ENCODE measurements at places on chromosomes 1 and 21.

DNA sequence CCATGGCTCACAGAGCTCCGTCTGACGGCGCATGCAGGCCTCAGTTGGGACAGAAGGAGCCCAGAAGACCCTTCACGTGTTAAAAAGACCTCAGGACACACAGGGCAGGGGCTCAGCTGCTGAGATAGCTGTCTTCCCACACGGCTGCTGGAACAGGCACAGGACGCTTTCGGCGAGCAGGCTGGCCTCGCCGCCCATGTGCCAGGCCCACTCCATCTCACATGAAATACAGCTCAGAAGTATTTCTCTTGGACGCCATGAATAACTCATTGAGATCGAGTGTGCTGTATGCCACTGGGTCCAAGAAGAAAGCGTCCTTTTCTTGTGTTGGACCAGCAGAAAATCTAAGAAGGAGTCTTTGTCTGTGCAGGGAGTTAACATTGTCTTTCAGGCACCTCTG lies 69.6 kb downstream of the SIM2 start:
- DNase-seq: no peak

DNA sequence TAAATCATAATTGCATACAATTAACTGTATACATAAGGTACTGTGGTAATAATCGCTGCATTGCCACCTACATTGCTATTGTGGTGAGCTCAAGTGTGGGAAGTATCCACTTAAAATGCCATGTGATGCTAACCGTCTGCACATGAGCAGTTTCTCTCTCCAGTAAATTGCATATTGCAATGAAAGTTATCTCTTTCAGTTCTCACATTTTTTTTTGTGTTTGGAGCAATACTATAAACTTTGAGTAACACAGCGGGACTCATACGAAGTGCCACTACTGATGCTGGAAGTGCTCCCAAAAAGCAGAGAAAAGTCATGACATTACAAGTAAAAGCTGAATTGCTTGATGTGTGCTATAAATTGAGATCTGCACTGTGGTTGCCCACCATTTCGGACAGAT lies 38.5 kb downstream of the DISC1 start:
- no peak for DNase-seq

- no peak for DNase-seq
Measured at GRCh38 chr1:153543736-153544135, 1.9 kb downstream of the S100A4 start.

DNA sequence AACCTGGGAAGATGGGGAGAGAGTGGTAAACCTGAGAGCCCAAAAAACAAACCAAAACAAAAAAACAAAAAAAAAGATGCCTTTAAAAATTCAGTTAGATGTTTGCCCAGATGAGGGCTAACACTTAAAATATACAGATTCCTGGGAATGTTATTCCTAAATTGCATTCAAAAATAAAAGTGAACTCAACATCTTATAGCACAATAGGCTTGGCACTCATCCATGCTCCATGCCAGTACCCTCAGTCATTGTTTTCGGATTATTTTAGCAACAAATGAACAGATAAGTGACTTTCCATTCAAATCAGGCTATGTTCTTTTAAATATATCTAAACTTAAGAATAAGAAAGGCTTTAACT lies 3.7 kb downstream of the ATP1A1 start:
- no peak for DNase-seq

DNA sequence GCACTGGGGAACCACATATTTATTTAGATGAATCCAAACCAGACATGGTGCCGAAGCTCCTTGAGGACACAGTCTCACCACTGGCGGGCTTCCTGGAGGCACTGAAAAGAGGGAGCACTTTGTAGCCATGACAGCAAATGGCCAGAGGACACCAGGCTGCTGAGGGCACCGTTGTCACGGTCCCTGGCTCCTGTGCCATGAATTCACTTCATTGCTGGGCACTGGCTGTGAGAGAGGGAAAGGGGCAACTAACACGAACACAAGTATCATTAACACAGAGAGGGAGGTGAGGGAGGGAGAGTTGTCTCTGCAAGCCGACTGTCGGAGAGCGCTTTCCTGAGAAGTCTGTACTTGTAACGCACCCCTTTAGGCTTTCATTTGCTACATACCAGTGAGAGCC lies 9.4 kb upstream of the PSRC1 start:
- no peak for DNase-seq

- no peak for DNase-seq
Measured at GRCh38 chr1:240854367-240854766, 242.4 kb upstream of the GREM2 start.

GRCh38 chr1:150508982-150509381 lies 1.1 kb downstream of the ECM1 start:
- DNase-seq: no peak

- DNase-seq: no peak
Measured at GRCh38 chr1:156439777-156440183, 60.8 kb downstream of the MEF2D start.

- DNase-seq: peak; percentile 17
Measured at GRCh38 chr1:180815188-180815587, 97.5 kb upstream of the KIAA1614 start.

DNA sequence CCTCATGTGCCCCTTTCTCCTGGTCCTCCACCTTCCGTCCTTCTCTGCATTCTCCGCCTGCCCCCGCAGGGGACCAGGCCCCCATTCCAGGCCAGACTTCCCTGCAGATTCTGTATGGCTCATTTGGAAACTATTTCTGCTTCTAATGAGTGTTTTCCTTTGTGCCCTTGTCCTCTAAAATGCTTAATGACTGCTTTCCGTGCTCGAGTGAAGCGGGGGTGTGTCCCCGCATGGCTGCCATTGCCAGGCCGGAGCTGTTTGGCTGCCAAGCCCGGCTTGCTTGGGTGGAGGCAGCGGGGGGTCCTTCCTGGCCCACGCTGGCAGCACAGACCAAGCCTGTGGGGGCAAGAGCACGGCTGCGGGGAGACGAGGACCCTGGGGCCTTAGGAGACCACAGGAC lies 299.3 kb upstream of the VAMP3 start:
- DNase-seq: no peak

DNA sequence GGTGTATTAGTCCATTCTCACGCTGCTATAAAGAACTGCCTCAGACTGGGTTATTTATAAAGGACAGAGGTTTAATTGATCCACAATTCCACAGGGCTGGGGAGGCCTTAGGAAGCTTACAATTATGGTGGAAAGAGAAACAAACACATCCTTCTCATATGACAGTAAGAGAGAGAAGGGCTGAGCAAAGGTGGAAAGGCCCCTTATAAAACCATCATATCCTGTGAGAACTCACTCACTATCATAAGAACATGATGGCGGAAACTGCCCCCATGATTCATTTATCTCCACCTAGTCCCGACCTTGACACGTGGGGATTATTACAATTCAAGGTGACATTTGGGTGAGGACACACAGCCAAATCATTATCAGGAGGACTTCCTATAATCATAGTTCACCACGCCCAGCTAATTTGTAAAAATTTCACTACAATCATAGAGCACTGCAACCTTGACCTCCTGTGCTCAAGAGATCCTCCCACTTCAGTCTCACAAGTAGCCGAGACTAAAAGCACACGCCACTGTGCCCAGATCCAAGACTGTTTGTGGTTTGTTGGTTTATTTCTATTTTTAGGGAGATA lies 164.9 kb downstream of the RERE start:
- DNase-seq: no peak

DNA sequence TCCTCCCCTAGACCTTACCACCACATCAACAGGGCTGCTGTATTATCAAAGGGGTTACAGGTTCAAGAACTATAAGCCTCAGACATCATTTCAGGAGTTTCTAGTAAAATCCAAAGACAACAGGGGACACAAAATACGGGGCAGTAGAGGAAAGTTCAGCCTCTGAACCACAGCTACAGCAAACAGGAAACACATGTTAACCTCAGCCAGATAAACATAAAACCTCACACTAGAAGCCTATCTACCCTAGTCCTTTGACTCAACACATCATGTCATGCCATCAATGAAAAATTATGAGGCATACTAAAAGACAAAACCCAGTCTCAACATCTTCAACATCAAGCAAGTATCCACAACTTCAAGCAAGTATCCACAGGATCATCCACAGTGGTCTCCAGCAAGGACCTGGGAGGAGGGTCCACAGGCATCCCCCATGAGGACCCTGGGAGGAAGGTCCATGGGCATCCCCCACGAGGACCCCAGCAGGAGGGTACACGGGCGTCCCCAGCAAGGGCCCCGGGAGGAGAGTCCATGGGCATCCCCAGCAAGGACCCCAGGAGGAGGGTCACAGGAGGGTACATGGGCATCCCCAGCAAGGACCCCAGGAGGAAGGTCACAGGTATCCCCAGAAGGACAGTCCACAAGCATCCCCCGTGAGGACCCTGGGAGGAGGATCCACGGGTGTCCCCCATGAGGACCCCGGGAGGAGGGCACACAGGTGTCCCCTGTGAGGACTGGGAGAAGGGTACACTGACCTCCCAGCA lies 440.0 kb downstream of the MATN1 start:
- DNase-seq: no peak

DNA sequence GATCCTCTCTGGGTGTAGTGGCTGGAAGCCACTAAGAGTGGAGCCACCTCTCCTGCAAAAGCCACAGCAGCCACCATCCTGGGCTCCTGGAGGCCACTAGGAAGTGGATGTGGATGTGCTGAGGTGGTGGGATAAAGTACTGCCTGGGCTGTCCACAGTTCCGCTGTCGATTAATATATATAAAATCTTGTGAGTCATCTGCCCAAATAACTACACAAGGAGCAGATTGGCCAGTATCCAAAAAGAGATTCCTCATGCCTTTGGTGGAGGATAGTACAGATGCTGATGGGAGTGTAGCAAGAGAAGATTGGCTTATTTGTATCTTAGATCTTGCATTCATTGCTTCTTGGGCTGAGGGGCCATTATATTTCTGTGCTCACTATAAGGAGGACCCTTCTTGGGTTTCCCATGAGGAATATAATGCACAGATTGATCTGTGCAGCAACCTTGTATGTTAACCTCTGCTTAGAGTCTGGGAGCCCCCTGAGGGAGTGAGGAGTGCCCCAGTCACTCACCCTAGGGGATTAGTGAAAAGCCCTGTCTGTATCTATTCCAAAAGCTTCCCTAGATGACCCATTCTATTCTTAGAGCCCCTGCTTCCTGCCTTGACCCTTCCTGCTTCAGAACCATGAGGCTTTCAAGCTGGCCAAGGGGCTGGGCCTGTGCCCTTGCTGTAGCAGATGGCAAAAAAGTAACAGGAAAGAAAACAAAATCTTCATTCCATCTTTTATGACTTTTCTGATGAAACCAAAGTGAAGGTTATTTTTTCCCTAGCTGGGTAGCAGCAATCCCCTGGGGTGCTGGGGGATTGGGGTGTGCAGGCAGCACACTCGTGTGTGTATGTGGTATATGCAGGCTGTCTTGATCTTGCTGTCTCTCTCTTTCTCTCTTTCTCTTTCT lies 31.7 kb downstream of the RCSD1 start:
- no peak for DNase-seq

DNA sequence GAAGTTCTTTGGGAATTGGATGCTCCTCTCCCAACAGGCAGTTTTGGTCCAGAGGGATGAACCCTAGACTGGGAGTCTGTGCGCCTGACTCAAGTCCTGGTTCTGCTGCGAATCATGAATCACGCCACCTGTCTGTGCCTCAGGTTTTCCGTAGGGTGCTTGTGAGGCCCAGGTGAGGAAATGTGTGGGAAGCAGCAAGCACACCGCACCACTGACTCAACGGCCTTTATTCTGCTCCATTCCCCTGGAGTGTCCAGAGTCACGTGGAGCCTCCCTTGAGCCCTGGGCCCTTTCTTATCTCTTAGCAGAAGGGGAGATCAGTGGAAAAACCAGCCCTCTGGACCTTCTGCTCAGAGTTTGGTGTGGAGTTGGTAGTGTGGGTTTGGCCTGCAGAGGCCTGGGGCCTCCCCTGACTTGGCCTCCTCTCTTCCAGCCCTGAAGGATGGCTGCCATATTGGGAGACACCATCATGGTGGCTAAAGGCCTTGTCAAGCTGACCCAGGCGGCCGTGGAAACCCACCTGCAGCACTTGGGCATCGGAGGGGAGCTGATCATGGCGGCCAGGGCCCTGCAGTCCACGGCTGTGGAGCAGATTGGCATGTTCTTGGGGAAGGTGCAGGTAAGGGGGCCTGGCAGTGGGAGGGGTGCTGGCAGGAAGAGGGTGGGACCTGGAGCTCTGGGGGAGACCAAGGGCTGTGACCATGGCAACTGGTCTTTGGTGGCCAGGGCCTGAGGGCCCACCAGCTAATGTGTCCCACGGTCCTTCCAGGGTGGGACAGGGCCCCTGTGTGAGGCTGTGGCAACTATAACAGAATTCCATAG lies 21.1 kb downstream of the COQ8A start:
- DNase-seq: no peak

DNA sequence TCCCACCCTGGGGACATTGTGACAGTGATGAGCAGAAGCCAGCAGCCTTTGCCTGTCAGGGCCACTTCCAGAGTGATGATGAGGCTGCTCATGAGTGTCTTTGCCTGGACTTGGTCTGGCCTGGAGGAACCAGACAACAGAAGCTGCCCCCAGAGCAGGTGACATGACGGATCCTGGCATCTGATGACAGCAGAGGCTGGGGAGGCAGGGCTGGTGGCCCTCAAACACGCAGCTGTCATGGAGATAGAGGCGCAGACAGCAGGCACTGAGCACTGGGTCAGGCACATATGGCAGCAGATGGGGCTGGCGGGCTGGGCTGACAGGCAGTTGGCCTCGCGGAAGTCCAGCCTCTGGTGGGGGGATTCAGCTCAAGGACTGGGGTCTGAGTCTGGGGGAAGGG lies 66.4 kb upstream of the STUM start:
- DNase-seq: no peak

DNA sequence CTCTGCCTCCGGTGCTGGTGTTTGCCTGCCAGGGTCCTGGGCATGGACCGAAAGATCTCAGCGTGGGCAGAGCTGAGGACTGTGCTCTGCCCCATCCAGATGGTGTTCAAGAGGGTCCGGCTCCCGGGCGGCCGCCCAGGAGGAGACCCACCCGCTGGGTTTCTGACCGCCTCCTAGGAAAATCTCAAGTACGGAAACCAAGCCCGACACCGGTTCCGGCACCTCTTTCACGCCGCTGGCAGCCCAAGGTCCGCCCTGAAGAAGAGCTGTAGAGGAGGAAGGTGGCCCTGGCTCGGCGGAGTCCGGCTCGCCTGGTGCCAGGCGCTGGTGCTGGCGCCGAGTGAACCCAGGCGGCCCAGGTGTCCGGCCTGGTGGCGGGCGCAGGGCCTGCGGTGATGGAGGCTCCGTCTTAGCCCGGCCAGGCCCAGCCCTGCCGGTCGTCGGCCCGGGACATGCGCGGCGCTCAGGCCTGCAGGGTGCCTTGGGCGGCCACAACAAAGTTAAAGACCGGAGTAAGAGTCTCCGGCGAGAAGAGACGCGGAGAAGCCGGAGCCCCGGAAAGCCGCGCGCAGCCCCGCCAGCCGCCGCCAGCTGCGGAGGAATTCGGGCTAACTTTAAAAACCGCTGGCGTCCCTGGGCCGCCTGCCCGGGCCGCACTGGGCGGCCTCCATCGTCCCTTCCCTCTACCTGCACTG lies 1.5 kb downstream of the GRIK3 start:
- no peak for DNase-seq

DNA sequence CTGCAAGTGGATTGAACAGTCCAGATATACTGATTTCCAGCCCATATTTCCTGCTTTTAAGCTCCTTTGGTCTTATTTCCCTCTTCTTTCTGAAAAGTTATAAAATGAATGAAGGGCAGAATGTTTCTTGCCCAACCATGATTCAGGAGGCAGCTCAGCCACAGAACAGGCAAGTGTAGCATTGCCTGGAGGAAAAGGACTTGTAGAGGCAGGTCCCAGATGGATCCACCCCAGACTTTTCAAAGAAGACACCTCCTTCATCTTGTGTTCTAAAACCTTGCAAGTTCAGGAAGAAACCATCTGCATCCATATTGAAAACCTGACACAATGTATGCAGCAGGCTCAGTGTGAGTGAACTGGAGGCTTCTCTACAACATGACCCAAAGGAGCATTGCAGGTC lies at the start of gene CLCA2:
Gene CLCA2, plus strand, starts transcription at position 299 of the 400 bp plus-strand sequence. Its CDS starts 77 bp downstream, at position 376.
- no peak for DNase-seq

Data from SHP77 (cell line).